ENCODE measurements at places on chromosomes 7 and 10.

DNA sequence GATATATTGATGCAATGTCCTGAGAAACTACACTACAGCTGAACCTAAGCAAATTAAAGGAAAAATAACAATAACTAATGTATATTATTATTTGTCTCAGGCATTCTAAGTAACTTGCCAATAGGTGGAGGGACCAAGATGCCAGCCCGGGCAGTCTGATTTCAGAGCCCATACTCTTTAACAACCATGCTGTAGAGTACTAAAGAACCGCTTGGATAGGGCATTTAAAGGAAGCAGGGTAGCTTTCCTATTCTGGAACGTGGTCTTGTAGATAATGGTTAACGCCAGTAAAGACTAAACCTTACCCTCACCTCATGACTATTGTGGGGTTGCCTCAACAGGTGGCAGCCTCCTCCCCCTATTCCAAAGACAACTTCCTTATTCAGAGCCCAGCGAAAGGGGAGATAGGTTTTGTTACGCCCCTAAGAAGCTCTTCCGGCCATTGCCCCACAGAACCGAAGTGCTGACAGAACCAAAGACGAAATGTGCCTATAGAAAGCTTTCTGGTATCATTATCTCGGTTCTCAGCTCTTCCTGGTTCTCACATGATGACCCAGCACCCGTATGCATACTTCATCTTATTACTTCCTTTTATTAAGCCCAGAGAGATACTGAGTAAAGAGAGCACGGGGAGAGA lies 707 bp upstream of the C1GALT1 start:
- DNase-seq: no peak

DNA sequence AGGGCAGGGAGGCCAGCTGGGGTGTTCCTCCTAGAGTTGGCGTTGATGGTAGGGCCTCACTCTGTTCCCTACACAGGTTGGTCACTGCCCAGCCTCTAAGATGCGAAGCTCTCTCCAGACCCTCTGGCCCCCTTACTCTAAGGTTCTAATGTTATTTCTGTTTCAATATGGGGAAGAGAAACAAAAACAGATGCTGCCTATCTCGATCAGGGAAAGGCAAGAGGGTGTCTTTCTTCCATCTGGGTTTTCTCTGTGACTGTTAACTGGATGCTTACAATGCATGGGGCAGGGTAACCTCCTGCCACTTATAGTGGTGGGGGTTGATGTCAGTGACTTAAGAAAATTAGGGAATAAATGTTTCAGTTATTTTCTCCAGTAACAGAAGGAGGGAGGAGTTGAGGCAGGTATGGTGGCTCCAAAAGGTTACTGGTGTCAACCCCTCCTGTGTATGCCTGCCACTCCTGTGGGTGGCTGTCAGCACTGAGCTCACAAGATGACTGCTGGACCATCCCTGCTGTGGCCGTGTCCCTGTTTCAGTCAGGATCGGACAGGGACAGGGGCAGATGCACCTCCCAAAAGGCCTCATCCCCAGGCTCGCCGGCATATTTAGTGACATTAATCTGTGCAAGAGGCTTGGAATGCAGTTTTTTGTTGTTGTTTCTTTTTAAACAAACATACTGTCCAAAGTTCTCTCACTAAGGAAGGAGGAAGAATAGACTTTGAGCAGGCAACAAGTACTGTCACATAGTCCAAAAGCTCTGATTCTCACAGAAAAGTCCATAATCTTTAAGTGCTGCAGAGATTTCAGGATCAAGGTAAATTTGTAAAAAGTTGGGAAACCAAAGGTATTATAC lies 39.6 kb upstream of the SYPL1 start:
- DNase-seq: no peak

- DNase-seq: no peak
Observed at GRCh38 chr7:74572301-74572979, 85.1 kb upstream of the GTF2I start.

DNA sequence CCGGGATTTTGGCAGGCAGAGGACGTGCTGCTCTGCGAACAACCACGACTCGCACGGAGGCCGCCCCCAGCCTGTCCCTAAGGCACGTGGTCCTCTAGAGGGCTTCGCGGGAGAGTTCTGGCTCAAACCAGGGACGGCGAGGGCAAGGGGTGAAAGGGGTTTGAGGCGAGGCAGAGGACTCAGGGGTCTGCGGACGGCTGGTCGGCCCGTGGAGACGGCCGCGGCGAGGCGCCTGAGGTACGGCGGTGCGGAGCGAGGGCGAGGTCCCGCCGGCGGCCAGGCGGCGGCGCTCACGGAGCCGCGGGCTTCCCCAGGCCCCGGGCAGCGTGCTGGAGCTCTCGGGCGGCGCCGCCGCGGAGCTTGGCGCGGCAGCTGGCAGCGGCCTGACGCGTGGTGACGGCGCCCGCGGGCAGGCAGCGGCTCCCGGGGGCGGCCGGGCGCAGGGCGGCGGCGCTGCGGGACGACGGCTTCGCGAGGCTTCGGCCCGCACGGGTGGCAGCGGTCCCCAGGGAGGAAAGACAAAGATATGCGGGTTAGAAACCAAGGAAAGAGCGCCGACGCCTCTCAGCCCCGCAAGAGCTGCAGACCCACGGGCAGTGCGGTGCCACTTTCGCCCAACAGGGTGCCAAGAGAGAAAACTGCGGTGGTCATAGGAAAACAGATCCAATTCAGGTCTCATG lies 44.8 kb downstream of the ZNF800 start:
- DNase-seq: peak; percentile 66

DNA sequence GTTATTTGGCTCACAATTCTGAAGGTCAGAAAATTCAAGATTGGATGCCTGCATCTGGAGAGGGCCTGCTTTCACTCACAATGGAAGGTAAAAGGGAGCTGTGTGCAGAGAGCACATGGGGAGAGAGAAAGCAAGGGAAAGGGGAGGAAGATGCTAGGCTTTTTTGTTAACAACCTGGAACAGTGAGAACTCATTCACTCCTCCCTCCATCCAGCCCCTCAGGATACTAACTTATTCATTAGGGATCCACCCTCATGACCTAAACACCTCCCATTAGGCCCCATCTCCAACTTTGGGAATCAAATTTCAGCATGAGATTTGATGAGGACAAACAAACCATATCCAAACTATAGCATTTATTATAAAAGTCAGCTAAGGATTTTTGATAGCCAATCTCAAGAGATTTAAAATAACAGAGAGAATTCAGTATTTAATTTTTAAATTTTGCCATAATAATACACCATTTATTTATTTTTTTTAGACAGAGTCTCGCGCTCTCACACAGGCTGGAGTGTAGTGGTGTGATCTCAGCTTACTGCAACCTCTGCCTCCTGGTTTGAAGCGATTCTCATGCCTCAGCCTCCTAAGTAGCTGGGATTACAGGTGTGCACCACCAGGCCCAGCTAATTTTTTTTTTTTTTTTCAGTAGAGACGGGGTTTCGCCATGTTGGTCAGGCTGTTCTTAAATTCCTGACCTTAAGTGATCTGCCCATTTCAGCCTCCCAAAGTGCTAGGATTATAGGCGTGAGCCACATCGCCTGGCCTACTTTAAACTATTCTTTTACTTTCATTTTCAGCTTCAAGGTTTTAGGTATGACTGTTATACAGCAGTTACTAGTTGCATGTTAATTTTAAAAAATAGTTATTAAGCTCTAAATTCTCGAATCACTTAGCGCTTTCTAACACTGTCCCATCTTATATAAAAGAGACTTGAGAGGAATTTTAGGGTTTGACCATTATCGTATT lies 20.3 kb upstream of the ETV1 start:
- no peak for DNase-seq

- no peak for DNase-seq
Observed at GRCh38 chr7:51255536-51256208, 60.9 kb downstream of the COBL start.

- DNase-seq: no peak
Observed at GRCh38 chr7:95479992-95480624, 5.6 kb upstream of the ASB4 start.

DNA sequence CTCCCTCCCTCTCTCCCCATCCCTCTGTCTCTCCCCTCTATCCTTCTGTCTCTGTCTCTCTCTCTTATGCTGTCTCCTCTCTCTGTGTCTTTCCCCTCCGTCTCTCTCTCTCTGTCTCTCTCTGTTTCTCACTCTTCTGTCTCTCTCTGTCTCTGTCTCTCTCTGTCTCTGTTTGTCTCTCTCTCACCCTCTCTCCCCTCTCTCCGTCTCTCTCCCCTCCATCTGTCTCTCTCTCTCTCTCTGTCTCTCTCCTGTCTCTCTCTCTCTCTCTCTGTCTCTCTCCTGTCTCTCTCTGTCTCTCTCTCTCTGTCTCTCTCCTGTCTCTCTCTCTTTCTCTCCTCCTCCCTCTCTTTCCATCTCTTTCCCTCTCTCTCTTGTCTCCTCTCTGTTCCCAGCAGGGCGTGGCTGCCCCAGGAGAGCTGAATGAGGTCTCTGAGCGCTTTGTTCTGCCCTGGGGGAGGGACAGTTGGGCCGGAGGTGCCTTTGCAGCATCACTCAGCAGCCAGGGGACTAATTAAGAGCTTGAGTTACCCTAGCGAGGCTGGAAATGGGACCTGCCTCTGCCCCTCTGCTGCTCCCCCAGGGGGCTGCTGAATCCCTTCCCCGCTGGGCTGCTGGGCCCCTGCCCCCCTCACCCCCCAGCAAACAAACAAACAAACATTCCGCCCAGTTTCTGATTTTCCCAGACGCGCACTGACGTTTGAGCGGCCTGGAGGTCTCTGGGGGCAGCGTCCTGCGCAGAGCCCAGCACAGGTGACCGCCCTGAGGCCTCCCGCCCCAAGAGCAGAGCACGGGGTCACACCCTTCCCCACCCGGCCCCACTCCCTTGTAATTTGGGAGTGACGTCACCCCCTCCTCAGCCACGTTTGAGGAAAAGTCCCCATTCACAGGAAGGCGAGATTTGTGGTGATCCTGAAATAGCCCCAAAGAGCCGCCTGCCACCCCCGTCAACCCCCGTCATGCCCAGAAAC lies 68.1 kb downstream of the PDGFA start:
- DNase-seq: no peak

GRCh38 chr10:126198681-126199080 lies 189.6 kb downstream of the ADAM12 start:
- DNase-seq: no peak

GRCh38 chr10:44089671-44090070 lies 295.2 kb downstream of the CXCL12 start:
- DNase-seq: no peak
